ENCODE measurements at places on chromosomes 2 and 18.
A peak's percentile ranks its signal among the peaks of the same experiment; 100 is the strongest.

GRCh38 chr2:50866626-50867025 lies 165.3 kb downstream of the NRXN1 start:
- no peak for DNase-seq

DNA sequence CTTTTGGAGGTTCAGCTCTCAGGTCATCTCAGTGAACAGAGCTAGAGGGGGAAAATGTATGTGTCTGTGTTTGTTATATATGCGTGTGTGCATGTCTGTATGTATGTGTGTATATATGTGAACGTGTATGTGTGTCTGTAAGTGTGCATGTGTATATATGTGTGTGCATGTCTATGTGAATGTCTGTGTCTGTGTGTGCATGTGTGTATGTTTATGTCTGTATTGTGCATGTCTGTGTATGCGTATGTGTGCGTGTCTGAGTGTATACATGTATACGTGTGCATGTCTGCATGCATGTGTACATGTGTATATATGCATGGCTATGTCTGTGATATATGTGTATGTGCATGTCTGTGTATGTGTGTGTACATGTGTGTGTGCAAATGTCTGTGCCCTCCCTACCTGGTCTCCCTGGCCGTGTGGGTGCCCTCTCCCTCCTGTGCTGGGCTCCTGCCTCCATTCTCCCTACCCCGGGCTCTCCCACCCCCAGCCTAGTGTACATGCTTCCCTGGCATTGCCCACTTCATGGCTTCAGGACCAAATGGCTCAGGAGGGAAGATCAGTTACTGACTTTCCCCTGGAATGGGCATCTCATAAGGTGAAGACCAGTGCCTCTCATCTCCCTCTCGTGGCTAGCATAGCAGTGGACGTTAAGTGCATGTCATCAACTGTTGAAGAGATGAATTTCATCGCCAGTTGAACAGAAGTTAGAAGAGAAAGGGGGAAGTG lies 49.9 kb downstream of the TRAF3IP1 start:
- no peak for DNase-seq

- no peak for DNase-seq
Measured at GRCh38 chr18:27861539-27861938, 315.4 kb downstream of the CDH2 start.

DNA sequence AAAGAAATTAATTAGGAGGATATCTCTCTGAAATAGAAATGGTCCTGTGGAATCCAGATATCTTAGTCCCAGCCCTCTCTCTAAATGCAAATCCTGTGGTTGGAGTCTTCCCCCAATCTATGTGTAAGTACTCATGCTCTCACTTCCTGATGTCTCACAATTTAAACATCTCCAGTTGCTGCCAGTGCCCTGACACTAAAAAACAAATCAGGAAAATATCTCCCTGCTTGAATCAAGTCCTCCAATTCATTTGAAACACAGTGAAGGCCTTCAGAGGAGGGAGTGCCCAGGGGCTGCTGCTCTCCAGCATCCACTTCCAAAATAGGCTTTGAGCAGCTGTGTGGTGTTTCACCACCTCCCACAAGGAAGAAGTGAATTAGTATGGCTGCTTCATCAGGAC lies 413.8 kb downstream of the RAD51AP2 start:
- DNase-seq, result no peak

DNA sequence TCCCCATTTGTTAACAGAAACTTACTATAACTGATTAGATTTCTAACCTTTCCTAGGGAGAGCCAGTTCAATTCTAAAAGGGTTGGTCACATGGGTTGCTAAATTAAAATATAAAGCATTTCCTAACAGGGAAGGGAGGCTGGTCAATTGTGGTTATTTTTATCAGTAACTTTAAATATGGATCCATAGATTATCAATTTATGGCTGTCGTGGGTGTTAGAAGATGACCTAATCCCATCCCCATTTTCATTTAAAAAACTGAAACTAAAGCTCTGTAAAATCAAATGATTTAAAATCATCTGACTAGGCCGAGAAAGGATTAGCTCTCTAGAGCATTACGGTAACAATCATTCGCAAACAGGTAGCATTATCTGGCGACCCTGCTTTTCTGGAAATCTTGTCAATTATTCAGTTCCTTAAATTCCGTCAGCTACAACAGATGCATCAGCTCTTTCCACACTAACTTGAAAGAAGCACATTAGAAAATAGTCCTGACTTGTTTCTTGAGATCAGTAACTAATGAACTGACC lies 953 bp upstream of the HNRNPA3 start:
- DNase-seq, result no peak

DNA sequence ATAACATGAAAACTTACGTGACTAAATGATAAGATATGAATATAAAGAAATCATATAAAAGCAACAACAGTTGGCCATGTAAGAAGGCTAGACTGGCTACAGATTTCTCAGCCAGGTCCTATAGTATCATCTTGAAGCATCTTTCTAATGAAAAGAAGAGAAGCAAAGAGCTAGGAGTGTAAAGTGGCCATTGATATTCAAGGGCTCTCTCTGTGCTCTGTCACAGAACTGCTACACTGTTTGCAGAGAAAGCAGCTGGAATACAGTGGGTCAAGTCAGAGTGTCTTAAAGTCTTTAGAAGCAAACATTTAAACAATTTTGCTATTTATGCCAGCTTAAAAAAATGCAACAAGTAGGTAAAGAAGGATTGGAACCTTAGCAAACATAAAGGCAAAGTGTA lies 118.8 kb downstream of the SCN9A start:
- DNase-seq, result no peak

- no peak for DNase-seq
Measured at GRCh38 chr2:99680946-99681345, 191.1 kb upstream of the REV1 start.

GRCh38 chr2:66145490-66145889 lies 289.4 kb upstream of the MEIS1 start:
- no peak for DNase-seq

DNA sequence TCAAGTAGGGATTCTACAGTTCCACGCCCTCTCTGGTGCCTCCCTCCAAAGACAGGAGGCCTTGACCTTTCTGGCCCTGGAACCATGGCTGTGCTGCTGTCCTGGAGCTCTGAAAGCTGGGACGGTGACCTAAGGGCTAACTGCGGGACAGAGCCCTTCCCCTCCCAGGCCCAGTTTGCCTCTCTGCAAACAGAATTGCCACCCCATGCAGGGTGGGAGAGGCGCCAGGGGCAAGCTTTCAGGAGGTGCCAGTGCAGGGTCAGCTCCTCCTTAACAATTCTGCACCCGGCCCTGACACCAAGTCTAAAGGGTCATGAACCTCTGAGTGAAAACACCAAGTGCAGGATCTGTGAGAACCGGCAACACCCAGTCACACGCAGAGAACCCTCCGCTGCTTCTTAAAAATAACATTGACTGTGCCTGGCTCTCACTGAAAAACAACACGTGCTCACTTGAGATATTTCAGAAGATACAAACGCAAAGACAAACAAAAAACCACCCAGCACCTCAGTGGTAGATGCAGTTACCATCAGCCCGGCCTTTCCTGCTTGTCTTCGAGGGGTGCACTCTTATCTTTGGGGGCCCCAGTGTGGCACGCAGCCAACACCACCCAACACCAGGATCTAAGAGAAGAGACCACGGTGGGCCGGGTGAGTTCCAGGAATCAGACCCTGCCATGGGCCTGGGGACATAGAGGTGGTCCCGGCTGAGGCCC lies 1.1 kb upstream of the SNED1 start:
- DNase-seq, result no peak

DNA sequence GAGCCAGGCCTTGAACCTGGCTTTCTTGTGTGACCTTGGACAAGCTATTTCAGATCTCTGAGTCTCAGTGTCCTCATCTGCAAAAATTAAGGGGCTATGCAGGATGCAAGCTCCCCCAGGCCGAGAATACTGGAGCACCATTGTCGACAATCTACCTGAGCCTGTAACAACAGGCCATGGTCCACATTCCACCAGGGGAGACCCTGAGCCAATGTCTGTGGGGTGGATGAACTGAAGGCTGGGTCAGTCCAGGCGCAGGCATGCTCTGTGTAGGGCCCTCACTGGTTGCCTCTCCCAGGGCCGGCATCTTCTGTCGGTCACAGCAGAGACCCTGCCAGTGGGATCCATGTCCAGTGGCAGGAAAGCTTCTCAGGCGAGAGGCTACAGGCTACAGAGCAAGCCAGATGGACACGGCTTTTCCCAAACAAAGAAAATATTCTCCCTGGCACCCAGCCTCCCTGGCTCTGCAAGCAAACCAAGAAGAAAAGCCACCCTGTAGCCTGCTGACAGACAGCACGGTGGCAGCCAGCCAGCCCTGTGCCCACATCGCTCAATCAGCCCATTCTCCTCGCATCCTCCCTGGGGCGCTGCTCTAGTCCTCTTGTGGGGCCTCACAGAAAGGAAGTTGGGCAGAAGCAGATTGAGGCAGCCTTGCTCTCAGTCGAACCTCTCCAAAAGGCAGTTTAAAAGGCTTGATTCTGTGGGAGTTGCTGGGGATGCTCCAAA lies 48.7 kb upstream of the FZD7 start:
- peak; percentile 2 for DNase-seq

DNA sequence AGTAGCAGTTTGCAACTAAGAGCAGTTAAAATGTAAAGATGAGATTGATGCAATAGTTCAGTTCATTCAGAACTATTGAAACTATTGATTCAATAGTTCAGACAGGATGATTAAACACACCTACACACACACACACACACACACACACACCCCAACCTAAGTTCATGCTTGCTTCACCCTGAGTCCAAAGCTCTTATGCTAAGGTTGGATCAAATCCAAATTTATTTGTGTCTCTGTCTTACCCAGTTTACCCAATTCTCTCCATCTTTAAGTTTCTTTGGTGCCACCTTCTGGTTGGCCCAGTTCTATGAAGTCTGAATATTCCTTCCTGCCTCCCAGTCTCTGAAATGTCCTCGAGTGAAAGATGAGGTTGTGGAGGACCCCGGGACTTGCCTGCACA lies 5.1 kb downstream of the SERPINB8 start:
- DNase-seq, result peak; percentile 88

DNA sequence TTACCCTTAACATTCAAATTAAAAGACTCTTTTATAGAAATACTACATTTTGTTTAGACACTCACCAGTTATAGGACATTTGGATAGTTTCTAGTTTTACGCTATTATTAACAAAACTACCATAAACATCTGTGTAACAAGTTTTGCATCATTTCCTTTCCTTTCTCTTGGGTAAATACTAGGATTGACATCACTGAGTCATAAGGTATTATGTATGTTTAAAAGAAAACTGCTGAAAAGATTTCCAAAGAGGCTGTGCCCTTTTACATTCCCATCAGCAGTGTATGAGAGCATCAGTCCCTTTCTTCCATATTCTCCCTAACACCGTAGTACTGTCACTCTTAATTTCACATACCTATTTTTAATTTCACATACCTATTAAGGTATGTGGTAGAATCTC lies 130.6 kb downstream of the USP34 start:
- DNase-seq, result no peak

- no peak for DNase-seq
Measured at GRCh38 chr2:1607971-1608688, 136.2 kb downstream of the PXDN start.

- DNase-seq, result peak; percentile 30
Measured at GRCh38 chr2:231222318-231223000, 24.0 kb downstream of the ARMC9 start.

All from MV-4-11 (cell line).